Body of pancreas (tissue), 4 donors: ENCODE measurements at places on chromosomes 2 and 18. TPM values are rescaled to one million over a fixed set of nuclear protein-coding genes. Genes with fewer than 3 reads are reported as not detected.

Gene TNFAIP6
- total RNA-seq = not detected

Gene L3MBTL4
- total RNA-seq = 10.9 TPM

Gene SCN2A
- total RNA-seq = 0.99 TPM

Gene HSBP1L1
- 22.1 TPM for total RNA-seq

Gene CENPA
- not detected for total RNA-seq

Gene PSMA8
- total RNA-seq = not detected

Gene LIMS4
- total RNA-seq = 8.3 TPM

Gene CNTNAP5
- 0.33 TPM for total RNA-seq

Gene HTR2B
- not detected for total RNA-seq

Gene MARCO
- 1.0 TPM for total RNA-seq
